Stimulated activated CD8-positive, alpha-beta memory T cell treated with anti-CD3 and anti-CD28 coated beads, Interleukin-12 subunit alpha, Interleukin-12 subunit beta, amount 100 ng/mL, for 4 hours (primary cell): ENCODE measurements at places on chromosomes 2 and 18.

DNA sequence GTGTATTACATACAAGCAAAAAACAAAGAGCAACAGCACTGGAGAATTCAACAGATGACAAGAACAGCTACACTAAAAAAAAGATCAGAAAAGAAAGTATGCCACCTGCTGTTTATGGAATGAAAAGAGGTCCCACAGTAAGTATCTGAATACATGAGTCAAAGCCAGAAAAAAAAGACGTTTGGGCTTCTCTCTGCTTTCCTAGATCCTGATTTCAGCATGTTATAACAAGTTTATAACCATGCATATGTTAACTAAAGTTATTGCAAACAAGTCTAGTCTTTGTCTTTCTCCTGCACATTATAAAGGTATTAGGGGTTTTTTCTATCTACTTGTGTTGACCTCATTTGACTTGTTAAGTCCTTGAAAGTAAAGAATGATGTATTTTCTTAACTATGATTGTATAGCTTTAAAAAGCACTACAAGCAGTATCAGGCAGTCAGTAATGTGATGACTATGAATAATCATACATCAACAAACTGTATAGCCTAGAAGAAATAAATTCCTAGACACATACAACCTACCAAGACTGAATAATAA is 108.5 kb upstream of the COL5A2 start:
- DNase-seq = no peak

DNA sequence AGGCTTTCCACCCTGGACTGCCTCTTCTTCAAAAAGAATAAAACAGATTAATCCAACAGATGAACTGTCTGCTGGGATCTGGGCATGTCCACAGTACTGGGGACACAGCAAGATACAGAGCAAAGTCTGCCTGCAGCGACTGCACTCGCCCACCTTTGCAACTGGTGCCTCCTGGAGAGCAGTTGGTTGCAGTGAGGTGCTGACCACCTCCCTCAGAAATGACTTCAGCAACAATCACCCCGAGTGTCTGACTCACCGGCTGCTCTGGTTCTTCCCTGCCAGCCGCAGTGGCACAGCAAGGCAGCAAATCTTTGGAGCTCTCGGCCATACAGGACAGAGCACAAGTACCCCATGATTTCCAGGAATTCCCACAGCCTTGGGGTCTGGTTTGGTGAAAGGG is 179.7 kb downstream of the ANAPC1 start:
- no peak for DNase-seq

GRCh38 chr2:38692636-38693318 is 26.9 kb downstream of the GALM start:
- no peak for DNase-seq

DNA sequence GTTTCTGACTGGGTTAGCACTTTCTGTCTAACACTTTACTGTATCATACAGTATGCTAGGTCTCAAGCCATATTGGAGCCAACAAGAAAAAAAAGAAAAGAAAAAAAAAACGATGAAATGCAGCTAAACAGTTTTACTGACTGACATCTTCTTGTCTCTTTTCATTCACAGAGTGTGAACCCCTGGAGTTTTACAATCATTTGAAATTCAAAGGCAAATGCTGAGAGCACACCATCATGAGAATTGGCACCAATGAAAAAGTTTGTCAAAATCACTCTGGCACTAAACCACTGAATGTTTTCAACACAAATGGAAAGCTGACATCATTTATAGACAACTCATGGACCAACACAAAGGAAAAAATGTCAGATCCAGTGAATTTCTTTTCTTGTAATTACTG is 513.3 kb downstream of the LRRTM4 start:
- DNase-seq = no peak

DNA sequence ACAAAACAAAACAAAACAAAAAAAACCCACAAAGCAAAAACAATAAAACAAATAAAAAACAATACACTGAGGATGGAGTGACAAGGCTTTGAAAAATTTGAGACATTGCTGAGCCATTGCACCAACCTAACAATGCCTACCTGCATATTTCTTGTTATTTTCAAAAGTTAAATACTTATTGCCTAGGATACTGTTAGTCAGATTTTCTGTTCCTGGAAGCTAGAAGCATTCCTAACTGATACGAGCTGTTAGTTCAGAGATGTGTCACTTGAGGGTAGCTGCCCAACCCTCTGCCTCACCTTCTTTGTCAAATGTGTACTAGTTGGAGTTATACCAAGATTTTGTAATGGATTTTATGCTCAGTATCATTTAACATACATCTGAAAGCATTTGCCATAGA is 187.2 kb downstream of the TXNL1 start:
- no peak for DNase-seq

GRCh38 chr2:220552790-220553535 is 925.5 kb downstream of the SLC4A3 start:
- no peak for DNase-seq

DNA sequence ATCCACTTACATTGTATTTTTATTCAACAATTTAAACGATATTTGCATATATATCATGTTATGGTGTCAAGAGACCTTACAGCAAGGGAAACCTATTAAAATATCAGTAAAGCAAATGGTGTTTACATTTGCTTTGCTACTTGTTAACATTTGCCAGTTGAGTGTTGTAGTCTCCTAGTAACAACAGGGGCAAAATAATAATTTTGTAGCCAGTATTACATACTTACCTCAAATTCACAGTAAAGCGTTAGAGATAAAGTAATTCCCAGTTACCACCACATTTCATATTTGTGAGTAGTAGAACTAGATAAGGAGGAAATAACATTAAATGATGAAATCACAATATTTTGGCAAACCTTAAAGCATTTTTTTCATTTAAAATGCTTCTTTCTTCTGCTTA is 71.3 kb downstream of the FASTKD2 start:
- DNase-seq = no peak

DNA sequence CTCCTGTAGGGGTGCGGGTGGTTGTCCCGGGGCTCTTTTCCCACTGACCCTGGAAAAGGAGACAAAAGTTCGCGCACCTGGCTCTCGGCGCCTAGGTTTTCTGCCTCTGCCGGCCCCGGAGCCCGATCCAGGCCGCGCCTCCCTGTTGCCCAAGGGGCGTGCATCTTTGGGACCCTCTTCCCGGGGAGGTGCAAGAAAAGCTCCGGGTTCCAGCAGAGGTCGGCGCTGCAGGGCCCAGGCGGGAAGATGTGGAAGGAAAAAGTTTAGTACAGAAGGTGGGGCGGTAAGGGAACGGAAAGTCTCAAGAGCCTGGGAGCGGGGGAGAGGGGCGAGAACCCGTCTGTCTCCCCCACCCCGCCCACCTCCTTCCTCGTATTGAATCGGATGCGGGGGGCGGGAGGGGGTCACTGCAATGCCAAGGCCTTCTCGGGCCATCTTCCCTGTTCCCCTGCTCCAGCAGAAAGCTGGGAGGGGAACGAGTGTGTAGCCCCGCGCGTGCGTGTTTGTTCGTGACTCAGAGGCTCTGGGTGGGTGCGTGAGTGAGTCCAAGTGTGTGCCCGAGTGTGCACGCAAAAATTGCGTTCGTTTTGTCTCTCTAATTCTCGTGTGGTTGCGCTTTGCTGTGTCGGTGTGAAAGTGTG is 6.3 kb upstream of the EN1 start:
- DNase-seq = no peak

- no peak for DNase-seq
These were observed 93.8 kb downstream of the TSN start for GRCh38 chr2:121849236-121849635.

DNA sequence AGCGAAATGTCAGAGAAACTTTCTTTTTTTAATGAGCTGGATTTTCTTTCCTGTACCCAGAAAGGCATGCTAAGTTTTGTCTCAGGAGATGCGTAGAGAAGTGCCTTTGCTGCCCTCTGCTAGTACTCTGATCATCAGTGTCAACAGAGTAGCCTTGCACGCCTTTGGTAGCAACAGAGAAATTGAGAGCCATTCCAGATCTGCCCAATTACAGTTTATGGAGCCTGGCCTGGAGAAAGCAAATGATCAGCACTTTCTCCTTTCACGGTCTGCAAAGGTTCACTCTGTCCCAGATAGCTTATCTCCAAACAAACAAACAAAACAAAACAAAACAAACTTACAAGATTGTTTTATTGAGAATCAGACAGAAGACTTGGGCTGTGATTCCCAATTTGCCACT is 792.8 kb upstream of the PIK3C3 start:
- no peak for DNase-seq

- DNase-seq = no peak
These were observed 136.9 kb downstream of the PRKCE start for GRCh38 chr2:45788401-45788800.

GRCh38 chr18:62944454-62944853 is 229.1 kb downstream of the PHLPP1 start:
- no peak for DNase-seq

DNA sequence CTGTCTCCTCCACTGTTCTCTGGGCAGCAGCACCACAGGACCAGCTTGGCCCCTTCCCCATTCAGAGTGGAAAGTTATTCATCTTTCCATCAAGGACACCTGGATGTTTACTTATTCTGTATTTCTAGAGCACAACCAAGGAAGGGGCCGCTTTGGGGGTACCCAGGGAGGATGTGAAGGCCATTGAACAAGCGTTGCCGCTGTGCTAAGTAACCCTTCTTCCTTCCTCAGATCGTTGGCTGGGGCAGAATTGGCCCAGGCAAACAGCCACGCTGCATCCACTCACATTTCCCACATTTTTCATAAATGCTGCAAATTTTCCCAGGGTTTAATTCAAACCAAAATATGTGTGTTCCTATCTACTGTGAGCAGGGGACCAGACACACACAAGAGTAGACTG is 76.2 kb upstream of the NPAS2 start:
- DNase-seq = no peak

GRCh38 chr2:567865-568638 is 109.2 kb downstream of the TMEM18 start:
- no peak for DNase-seq

DNA sequence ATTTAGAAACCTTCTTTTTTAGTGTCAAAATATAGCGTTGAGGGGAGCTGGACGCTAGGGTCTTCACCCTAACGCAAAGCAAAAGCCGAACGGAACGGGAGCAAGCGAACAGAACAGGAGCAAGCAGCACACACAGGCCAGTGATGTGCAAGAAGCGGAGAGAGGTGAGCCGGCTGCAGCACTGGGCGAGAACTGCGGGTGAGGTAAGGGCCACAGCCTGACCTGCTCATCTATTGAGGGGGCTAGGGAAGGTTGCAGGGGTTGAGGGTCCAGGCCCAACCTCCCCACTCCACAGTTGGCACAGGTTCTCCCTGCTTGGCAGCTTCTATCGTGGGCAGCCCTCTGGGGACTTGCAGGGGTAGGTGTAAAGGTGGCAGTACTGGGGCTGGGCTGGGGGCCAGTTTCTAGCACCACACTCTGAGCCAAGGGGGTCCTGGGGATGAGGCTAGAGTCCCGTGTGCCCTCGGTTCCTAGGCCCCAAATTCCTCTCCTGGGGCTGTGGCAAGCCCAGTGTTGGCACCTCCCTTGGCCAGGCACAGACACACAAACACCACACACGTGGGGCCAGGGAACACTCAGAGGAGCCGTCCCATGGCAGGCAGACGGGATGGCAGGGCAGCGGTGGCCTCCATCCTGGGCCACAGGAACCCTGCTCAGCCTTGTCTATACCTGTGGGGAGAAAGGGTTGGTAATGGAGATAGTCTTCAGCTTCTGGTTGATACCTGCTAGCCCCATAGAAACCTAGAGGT is 1.2 kb upstream of the ABCB6 start:
- DNase-seq = no peak

DNA sequence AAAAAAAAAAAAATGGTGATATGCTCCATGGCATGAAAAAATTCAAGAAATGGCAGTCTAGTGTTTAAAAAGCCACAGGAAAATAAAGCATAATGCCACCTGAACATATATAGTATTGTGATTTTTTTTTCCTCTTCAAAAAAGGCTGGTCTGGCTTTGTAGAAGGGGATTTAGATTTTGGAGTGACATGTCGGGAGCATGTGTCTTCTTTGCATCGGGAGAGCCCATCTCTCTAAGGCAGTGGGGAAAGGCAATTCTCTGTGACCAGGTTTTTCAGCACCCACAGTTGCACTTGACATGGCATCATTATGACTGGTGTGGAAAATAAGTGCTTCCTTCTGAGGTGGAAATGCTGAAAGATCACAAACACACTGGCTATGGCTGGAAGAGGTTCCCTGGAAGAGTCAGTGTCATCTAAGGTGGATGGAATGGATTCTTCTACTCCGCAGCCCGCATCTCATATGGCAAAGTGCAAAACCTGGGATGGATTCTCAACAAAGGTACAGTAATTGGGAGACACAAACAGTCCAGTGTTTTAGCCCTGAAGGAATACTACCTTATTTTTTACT is 172.5 kb downstream of the AGAP1 start:
- DNase-seq = no peak

DNA sequence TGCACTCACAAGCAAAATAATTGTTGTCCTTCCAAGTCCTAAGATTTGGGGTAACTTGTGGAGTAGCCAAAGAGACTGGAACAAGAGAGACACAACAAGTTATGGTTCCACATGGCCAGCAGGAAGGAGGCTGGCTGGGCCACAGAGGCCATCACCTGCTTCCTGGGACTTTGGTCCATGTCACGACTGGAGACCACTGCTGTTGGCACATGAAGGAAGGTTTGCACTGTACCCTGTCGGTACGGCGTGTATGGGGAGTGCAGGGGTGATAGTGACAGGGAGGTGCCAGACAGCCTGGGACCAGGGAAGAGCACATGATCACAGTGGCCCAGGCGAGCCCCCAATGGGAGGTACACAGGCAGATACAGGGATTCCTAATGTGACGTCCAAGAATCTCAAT is 15.5 kb downstream of the SLC66A2 start:
- DNase-seq = no peak
